ENCODE measurements at places on chromosomes 6 and 20. TPM values are rescaled to one million over a fixed set of nuclear protein-coding genes. Genes with fewer than 3 reads are reported as not detected.

Gene MAS1
- 0.04 TPM for polyA plus RNA-seq

GRCh38 chr6:16544006-16544405, 217.3 kb downstream of the ATXN1 start:
- no peak for DNase-seq

DNA sequence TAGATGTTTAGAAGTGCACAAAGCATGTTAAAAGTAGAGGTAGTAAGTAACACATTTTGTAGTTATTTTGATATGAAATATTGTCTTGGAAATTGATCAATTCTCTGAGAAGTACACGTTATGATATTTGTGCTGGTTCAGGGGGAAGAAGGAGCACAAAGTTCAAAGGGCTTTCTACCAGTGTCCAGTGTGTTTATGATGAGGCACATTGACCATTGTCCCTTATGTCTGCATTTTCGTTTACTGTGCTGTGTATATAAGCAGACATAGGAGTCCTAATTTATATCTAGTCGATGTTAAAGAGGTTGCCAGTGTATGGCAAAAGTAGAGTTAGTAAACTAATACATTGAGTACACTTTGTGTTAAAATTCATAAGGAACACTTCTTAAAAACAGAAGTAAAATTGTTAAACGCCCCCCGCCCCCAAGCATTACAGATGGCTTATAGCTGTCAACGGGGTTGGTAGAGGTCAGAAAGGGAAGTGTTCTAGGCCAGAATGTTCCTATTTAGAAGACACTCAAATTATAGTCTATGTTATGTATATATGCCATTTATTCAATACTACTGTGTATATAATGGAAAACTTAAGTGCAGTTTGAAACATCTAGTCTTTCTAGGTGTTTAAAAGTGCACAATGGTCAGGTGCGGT, 13.3 kb upstream of the HMGN4 start:
- DNase-seq = no peak

DNA sequence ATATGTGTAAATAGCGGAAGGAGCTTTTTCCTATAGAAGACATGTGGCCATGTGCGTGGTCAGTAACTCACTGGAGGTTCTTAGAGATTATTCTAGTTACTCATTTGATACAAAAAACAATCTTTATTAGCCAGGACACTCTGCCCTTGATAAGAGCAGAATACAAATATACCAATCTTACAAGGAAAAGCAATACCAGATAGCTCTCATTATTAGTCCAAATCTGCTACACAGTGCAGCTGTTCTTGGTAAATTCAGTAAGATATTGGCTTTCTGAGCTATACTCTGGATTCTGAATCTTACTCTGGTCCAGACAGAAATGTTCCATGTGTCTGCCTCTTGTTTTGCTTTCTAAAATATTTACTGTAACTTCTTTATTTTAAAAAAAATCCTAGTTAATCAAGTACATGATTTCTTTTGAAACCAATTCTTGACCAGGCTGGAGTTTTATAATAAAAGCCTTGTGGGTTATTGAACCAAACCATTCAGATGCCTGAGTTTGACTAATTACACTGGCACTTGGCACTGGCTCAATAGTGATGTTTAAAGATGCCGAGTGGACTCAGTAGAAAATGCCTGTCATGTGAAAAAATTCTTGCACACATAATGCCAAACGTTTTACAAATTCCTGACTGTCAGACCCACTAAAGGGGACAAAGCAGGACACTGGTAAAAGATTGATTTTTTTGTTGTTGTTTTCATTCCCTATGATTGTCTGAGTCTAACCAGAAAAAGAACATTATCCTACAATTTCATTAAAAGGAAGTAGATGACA, 242.8 kb upstream of the TCF21 start:
- DNase-seq = no peak

DNA sequence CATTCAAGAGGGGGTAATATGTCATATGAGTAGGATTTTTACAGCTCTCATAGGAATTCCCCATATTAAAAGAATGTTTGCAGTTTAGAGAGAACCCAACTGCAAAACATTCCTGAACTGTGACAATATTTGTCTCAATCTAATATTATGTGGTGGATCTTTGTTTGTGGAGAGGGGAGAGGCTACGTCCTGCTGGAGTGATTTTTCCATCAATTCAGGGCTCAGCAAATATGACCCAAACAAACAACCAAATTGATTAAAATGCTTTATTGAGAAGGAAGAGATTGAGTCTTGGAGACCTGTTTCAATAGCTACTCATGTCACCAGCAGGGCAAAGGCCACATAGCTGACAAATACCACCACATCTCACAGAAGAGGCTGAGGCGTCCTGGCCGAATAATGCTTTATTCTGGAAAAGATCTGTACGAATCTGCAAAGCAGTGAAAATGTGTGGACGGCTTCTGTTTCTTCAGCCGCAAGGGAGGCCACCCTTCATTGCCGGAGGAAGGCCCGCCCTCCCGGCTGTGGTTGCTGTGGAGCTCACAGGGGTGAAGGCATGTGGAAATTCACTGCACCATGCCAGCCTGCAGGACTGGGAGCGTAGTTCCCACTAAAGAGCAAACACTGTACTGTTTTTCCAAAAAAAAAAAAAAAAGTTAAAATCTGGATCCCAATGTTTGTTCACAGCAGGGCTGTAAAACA, 89.7 kb upstream of the QKI start:
- DNase-seq = no peak

DNA sequence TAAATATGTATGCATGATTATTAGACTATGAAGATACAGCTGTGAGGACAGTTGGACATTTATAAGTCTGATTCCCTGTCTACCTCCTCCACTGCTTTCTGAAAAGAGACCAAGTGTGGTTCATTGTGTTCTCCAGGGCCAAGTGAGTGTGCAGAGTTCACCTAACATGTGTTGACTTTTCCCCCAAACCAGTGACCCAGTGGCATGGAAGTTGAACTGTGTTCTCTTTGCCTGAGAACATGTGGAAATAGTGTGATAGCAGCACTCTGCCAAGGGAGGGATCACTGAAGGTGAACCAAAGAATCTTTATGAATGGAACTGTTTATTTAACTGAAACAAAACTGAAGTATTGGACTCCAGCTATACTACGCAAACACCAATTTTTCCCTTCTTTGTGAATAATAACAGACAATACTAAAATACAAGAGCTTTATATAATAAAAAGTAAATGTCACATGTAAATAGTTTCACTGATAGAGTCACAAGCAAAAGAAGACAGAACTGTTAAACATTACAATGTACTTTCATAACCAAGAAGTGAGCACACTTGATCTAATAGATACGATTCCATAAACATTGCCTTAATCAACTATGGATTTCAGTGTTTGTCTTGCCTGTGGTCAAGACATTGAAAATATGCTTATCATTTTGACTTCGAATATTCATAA, 200.3 kb upstream of the FUT9 start:
- DNase-seq = no peak

DNA sequence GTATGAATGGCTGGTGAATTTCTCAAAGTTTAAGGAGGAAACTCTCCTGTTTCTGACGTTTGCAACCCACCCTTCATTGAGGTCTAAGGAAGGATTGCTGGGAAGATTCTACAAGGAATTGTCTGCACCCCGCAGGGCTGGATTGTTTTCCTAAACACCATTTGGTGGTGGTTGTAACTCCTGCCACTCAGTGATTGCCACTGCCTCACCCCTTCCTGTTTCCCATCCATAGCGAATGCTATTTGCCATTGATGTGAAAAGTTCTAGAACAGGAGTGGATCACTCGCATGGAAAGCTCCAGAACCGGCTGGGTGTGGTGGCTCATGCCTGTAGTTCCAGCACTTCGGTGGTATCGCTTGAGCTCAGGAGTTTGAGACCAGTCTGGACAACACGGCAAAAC, 8.7 kb upstream of the DSP start:
- no peak for DNase-seq
